Adrenal gland (tissue), 19 donors: ENCODE measurements at places on chromosomes 3 and 15. TPM values are rescaled to one million over a fixed set of nuclear protein-coding genes. Genes with fewer than 3 reads are reported as not detected.

DNA sequence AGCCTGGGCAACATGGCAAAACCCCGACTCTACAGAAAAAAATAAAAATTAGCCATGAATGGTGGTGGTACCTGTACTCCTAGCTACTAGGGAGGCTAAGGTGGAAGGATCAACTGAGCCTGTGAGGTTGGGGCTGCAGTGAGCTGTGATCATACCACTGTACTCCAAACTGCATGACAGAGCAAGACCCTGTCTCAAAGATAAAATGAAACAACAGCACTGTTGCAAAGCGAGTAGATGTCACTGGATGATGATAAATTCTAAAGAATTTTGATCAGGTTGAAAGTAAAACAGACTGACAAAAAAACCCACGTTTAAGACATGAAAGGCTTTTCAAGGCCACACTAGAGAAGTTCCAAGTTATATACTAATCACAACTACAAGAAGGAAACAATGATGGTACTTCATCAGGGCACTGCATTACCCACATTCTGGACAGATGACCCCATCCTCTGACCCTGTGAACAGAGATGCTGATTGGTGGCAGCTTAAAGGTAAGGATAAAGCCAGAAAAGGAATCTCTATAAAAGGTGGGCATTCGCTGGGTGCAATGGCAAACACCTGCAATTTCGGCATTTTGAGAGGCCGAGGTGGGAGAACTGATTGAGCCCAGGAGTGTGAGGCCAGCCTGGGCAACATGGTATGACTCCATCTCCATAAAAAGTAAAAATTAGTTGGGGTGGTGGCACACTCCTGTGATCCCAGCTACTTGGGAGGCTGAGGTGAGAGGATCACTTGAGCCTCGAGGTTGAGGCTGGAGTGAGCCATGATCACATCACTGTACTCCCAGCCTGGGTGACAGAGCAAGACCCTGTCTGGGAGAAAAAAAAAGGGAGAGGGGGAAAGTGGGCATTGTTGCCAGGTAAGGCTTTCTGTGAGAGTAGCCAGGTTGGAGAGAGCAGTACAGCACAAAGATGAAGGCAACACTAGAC lies 59.2 kb downstream of the TBL1XR1 start:
- DNase-seq = no peak

DNA sequence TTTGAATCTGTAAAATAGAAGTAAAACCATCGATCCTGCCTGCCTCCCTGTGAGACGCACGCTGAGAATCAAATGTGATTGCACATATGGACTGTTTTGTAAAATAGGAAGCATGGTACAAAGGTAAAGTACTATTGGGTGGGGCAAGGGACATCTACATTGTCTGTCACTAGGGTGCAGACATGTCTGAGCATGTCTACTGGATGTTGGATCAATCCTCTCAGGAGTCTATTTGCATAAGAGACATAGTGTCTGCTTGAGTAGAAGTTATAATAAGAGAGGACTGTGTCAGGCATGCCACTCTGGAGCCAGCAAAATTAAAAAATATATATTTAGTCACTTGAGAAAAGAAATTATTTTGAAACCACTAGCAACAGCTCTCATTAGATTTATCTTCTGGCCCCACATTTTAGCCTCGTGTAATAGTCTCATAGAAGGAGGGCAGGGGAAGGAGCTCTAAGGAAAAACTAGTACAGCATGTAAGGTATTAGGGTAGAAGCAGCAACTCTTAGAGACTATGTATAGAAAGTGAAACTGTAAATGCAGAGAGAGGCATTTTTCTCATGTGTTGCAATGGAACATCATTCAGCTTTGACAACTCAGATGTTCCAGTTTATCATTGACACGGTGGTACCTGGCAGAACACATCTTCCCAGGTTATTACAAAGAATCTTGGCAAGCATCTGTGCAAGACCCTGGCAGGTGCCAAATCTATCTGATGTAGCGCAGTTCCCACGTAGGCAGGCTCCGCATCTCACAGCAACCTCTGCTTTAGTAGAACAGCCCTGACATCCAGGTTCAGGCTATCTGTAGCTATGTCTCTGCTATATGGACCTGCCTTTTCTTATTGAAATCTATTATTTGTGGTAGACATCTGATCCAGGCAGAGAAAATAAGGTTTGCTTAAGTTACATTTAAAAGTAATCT lies 85.2 kb upstream of the CHL1 start:
- DNase-seq = no peak

DNA sequence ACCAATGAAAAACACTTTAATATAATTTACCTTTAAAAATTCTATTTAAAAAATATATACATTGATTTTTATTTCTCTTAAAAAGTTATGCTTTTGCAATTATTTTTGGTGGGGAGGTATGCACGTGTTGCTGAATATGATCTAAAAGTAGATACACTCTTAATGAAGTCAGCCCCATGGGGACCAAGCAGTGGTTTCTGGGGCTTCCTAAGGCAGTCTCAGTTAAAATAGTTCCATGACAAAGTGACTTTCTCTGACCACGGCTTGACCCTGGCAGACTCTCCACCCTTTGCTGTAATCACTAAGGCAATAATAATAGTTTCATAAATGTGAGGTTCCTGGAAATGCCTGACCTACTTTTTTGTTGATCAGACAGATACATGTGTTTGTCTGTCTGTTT lies 50.4 kb downstream of the CCR4 start:
- peak; percentile 30 for DNase-seq

- no peak for DNase-seq
Measured at GRCh38 chr3:15152184-15152583, 53.2 kb upstream of the RBSN start.

DNA sequence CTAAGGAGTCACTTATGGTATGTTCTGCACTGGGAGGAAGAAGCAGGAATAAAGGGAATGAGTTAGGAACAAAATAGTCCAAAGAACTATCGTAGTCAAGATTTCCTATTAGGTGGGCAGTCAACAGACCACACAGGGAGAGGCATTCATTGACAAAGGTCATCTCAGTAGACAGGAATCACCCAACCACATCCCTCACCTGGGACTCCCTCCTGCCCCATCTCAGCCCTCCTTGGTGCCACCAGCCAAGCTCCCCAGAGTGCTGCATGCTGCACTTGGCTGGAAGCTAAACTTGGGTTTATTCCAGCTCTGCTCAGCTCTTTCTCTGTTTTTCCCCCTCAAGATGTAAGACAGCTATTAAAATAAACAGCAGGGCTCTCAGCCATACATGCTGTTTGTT lies 72.3 kb upstream of the CTNNB1 start:
- no peak for DNase-seq

DNA sequence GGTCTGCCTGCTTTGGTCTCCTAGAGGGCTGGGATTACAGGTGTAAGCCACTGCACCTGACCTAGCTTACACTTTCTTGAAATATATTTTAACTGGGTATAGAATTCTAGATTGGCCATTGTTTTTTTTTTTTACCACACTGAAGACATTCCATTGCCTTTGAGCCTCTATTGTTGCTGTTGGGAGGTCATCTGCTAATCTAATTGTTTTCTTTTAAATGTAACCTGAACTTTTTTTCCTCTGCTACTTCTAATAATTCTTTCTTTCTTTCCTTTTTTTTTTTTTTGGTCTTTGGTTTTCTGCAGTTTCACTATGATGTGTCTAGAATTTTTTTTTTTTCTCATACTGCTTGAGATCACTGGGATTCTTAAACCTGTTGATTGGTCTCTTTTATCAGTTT lies 28.1 kb downstream of the ERICH6 start:
- no peak for DNase-seq

DNA sequence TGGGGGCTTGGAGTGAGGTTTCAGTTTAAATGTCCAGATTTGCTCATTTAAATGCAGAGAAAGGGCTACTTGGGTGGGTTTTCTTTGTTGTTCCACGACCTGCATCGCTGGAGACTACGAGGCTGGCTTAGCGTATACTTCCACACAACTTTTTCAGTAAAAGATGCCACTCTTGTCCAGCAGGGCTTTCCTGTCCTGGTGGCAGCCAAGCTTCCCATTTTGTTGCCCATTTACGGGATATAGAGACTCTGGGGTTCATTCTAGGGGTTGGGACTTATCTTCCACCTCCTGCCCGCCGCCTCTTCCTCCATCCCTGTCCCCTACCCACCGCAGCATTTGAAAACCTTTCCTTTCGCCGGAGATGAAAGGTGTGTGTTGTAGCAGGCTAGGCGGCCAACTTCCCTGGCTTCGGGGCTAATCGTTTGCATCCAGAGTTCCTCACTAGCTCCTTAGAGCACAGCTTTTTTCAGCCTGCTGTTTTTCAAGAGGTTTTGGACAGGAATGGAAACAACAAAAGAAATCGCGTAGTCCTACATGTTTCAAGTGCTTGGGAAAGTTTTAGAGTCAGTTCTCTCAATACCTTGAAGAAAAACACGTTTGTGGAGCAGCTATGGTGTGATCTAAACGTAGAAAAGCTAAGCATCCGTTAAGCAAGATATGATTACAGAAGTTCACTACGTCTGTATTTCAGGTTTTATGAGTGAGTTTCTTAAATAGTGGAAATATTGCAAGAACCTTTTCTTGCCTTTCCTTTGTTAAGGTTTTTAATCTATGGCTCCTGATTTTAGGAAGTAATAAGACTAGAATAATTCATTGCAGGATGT lies 843 bp downstream of the CHRNA5 start:
- DNase-seq = no peak

Gene TNFAIP8L3
- total RNA-seq = 1.1 TPM

Gene SUCNR1
- 3.9 TPM for total RNA-seq

Gene CFAP92
- 0.29 TPM for total RNA-seq

Gene IGF2BP2
- total RNA-seq = 14.0 TPM

Gene SPSB4
- total RNA-seq = 0.22 TPM

Gene TP63
- 0.14 TPM for total RNA-seq

Gene SLC12A6
- 22.5 TPM for total RNA-seq
